Activated CD4-positive, alpha-beta T cell treated with anti-CD3 and anti-CD28 coated beads, Interleukin-2, amount 50 U/mL, for 4 hours (primary cell): ENCODE measurements at places on chromosomes 13 and 19.

- no peak for DNase-seq
Measured at GRCh38 chr19:16316506-16316882, 8.1 kb upstream of the KLF2 start.

DNA sequence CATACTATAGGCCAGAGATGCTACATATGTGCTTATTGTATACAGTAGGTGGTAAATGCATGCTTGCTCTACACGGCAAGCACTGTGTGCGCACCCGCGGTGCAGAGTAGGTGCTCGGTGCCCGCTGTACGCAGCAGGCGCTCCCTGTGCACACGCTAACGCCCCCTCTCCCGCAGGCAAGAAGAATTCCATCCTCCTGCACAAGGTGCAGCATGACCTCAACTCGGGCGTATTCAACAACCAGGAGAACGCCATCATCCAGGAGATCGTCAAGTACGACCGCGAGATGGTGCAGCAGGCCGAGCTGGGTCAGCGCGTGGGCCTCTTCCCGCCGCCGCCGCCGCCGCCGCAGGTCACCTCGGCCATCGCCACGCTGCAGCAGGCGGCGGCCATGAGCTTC is 17.7 kb downstream of the POLRMT start:
- no peak for DNase-seq

DNA sequence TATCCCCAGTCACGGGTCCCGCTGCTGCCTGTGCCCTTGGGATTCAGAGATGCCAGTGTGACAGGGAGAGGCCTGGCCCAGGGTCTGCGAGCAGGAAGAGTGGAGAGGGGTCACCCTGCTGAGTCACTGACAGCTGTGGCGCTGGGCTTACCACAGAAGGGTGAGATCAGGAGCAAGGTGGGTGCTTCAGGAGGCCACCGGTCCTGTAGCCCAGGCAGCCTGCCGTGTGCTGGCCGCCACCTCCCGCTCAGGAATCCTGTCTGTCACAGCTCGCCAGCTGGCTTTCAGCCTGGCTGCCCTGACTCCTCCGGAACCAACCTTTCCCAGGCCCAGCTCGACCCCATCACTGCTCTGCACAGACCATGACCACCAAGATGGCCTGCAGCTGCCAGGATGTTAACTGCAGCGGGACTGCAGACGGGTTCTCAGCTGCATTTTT is 25.3 kb downstream of the NAXD start:
- DNase-seq = no peak

DNA sequence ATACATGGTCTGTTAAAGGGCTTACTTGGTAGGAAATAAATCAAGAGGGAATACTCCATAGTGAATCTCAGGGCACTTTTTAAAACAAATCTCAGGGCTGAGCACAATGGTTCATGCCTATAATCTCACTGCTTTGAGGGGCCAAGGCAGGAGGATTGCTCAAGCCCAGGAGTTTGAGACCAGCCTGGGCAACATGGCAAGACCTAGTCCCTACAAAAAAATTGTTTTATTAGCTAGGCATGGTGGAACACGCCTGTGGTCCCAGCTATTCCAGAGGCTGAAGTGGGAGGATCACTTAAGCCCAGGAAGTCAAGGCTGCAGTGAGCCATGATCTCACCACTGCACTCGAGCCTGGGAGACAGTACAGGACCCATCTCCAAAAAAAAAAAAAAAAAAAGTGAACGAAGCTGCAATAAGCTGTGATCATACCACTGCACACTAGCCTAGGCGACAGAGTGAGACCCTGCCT is 25.2 kb downstream of the ABCC4 start:
- no peak for DNase-seq

- peak; percentile 100 for DNase-seq
Measured at GRCh38 chr19:43463381-43464133, 1.9 kb downstream of the LYPD3 start.

DNA sequence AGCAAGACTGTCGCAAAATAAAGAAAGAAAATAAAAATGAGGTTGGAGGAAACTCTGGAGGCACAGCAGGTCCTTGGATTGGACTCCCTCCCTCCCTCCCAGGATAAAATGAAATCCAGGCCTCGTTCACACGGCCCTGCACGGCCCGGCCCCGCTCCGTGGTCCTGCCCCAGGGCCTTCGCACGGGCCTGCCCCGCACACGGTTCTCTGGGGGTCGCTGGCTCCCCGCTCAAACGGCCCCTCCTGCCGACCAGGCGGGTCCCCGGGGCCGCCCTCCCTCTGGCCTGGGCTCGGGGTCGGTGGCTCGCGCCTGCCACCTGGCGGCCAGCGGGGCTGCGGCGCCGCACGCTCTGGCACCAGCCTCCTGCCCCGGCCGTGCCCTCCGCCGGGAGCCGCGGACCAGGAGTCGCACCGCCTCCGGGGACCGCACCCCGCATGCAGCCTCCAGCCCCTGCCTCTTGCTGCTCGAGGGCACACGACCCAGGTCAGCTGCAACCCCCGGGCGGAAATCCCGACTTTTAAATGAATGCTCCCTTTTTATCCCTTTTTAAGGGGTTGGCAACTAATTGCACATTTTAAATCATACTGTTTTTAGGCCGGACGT is 1.5 kb upstream of the WDR18 start:
- peak; percentile 60 for DNase-seq

DNA sequence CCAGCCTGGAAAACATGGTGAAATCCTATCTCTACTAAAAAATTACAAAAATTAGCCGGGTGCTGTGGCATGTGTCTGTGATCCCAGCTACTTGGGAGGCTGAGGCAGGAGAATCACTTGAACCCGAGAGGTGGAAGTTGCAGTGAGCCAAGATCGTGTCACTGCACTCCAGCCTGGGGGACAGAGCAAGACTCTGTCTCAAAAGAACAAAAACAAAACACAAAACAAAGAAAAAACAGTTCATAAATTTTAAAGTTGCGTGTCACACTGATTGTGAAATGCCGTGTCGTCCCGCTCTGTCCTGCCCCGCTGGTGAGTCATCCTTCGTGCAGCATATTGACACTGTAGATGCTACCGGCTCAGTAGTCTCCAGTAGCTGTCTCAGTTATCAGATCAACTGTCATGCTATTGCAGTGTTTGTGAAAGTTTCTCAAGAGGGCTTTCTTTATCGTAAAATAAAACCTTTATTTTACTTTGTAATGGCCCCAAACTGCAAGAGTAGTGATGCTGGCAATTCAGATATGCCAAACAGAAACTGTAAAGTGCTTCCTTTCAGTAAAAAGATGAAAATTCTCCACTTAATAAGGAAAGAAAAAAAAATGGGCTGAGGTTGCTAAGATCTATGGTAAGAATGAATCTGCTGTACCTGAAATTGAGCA is 36.4 kb upstream of the IGFL1 start:
- DNase-seq = no peak
